ENCODE measurements at places on chromosomes 12 and 14. TPM values are rescaled to one million over a fixed set of nuclear protein-coding genes. Genes with fewer than 3 reads are reported as not detected.

Gene PLEKHD1
- not detected for total RNA-seq

- no peak for DNase-seq
Observed at GRCh38 chr14:55000381-55000780, 26.5 kb downstream of the WDHD1 start.

Gene ASB2
- total RNA-seq: 0.46 TPM

Gene IL31
- total RNA-seq: not detected

Gene TMEM106C
- 134 TPM for total RNA-seq

Gene DIO2
- total RNA-seq: not detected

Gene AQP6
- total RNA-seq: 0.51 TPM

GRCh38 chr12:116878567-116879508 lies 2.4 kb downstream of the HRK start:
- DNase-seq: no peak

Gene KRT75
- not detected for total RNA-seq

DNA sequence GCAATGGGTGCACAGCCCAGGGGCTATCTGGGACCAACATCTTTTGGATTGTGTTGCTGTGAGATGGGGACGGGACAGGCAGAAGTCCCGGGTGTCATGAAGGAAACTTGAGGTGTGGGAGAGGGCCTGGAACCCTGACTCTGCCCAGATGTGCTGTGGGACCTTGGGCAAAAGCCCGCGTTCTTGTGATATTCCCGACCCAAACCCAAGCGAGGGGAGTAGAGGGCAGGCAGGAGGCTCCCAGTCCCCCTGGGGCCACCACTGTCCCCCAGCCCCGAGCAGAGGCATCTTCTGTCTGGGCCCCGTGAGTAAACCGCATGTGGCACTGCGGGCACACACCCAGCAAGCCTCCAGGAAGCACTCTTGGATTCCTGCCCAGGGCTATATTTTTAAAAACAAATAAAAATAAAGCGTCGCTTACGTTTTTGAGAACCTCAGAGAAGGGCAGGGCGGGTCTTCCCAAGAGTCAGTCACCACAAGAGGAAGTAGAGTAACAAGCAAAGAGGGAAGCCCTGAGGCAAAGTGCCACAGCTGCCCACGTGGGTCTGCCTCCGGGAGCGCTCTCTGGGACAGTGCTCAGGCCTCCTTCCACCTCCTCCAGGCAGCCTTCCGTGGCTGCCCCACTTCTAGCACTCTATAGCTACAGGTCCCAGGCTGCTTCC lies 39.5 kb downstream of the BEGAIN start:
- no peak for DNase-seq

- DNase-seq: no peak
Observed at GRCh38 chr14:89178800-89179535, 238.1 kb downstream of the FOXN3 start.

Gene E2F7
- total RNA-seq: 9.1 TPM

GRCh38 chr12:131466306-131466705 lies 244.6 kb upstream of the SFSWAP start:
- no peak for DNase-seq

Gene MYH6
- not detected for total RNA-seq

All from HepG2 (cell line).